ENCODE measurements at places on chromosomes 16 and 17. TPM values are rescaled to one million over a fixed set of nuclear protein-coding genes. Genes with fewer than 3 reads are reported as not detected.

DNA sequence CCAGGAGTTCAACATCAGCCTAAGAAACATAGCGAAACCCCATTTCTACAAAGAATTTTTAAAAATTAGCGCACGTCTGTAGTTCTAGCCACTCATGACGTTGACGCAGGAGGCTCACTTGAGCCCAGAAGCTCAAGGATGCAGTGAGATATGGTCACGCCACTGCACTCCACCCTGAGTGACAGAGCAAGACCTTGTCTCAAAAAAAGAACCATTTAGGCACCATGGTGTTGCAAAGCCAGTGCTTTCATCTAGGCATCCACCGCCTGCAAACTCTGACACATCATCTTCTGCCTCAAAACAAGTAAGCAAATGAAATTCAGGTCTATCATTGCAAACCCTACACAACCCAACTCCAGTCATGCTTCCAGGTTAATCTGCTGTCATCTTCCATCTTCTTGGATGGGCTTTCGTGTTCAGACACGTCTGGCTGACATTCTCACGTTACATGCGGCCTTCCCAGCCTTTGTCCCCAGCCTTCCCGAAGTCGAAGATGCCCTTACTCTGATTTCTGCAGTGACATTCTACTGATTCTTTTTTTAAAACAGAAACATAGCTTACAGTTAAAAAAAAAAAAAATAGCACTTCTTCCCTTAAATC lies 8.9 kb downstream of the ANKRD11 start:
- no peak for DNase-seq
- peaks cover 86% of the 10 kb centered on the region for H3K4me1 ChIP-seq
- no peak overlapping the region for H3K27ac ChIP-seq
- no peak overlapping the region for H3K4me3 ChIP-seq

- H3K4me3 ChIP-seq: no peak overlapping the region
- no peaks in the 10 kb centered on the region for H3K36me3 ChIP-seq
- H3K27ac ChIP-seq: no peak overlapping the region
- no peak for DNase-seq
- peaks cover 16% of the 10 kb centered on the region for H3K4me1 ChIP-seq
Observed at GRCh38 chr16:14490235-14490634, 139.8 kb downstream of the PARN start.

DNA sequence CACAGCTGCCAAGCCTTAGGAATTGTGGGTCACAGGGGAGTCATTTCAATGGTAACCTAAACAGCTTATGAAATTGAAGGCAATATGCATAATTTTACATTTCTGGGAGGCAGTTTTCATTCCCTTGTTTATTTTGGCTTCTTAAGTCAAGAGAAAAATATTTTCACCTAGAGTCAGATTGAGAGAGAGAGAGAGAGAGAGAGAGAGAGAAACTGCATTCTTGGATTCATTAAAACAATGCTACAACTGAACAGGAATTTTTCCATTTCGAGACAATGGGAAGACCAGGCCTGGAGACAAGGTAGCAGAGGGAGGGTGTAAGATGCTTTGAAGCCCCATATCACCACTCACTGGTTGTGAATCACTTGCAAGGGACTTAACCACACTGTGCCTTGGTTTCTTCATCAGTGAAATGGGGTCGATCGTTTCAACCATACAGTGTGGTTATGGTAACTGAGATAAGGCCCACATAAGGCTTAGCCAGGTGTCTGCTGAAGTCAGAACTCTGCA lies 224.7 kb upstream of the IRX3 start:
- H3K27ac ChIP-seq: no peak overlapping the region
- no peak for DNase-seq
- H3K4me1 ChIP-seq: no peaks in the 10 kb centered on the region
- H3K4me3 ChIP-seq: no peak overlapping the region
- no peaks in the 10 kb centered on the region for H3K36me3 ChIP-seq

- no peaks in the 10 kb centered on the region for H3K27me3 ChIP-seq
- no peak for DNase-seq
- H3K4me3 ChIP-seq: no peak overlapping the region
- H3K36me3 ChIP-seq: no peaks in the 10 kb centered on the region
- no peaks in the 10 kb centered on the region for H3K4me1 ChIP-seq
- H3K27ac ChIP-seq: no peak overlapping the region
Observed at GRCh38 chr17:79680318-79680695, 50.4 kb upstream of the ENPP7 start.

DNA sequence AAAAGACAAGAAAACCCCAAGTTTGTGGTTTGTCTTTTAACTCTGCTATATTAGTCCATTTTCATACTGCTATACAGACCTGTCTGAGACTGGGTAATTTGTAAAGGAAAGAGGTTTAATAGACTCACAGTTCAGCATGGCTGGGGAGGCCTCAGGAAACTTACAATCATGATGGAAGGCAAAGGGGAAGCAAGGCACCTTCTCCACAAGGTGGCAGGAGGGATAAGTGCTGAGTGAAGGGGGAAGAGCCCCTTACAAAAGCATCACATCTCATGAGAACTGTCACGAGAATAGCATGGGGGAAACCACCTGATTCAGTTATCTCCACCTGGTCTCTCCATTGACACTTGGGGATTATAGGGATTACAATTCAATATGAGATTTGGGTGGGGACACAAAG lies 13.5 kb upstream of the ADAM11 start:
- H3K4me3 ChIP-seq: no peak overlapping the region
- no peaks in the 10 kb centered on the region for H3K4me1 ChIP-seq
- no peak for DNase-seq
- H3K27me3 ChIP-seq: no peaks in the 10 kb centered on the region
- no peaks in the 10 kb centered on the region for H3K36me3 ChIP-seq
- H3K27ac ChIP-seq: no peak overlapping the region

- no peaks in the 10 kb centered on the region for H3K27me3 ChIP-seq
- no peak overlapping the region for H3K4me3 ChIP-seq
- DNase-seq: no peak
- no peaks in the 10 kb centered on the region for H3K36me3 ChIP-seq
Observed at GRCh38 chr16:77223184-77223583, 24.0 kb downstream of the SYCE1L start.

DNA sequence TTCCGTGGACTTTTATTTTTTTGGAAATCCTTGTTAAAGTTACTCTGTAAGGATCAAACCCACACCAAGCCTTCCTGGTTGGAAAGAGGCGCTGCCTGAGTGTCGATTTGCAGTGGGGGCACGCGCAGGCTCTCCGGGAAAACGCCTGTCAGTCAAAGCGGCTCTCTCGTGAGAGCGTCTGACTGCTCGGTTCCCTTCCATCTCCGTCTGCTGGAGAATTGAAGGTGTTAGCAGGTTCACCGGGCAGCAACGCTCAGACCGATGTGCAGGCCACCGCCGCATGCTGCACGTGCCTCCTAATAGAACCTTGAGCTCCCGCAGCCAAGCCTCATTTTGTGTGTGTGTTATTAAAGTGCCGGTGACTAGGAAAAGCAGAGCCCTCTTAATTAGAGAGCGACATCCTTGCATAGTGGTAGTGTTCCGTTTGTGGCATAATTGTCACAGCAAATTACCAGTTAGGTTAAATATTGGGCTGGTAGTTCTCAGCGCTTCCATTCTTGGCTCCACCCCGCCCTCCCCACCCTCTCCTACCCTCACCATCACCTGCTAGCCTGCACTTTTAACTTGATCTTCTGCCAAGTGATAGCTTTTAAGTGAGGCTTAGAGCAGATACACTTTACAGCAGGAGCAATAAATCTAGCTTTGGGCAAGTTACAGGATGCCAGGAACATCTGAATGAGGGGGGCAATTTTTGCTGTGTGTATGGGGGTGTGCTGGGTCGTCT lies 75.5 kb downstream of the RPA1 start:
- H3K27me3 ChIP-seq: peaks cover 36% of the 10 kb centered on the region
- H3K4me3 ChIP-seq: no peak overlapping the region
- H3K4me1 ChIP-seq: peaks cover 12% of the 10 kb centered on the region

DNA sequence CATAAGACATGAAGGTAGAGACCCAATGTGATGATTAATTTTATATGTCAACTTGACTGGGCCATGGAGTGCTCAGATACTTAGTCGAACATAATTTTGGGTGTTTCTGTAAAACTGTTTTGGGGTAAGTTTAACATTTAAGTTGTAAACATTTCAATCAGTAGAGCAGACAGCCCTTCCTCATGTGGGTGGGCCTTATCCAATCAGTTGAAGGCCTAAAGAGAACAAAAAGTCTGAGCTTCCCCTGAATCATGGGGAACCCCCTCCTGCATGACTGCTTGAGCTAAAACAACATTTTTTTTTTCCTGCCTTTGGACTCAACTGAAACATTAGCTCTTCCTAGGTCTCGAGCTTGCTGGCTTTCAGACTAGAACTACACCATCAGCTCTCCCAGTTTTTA lies 327.3 kb upstream of the SOX9 start:
- H3K27me3 ChIP-seq: no peaks in the 10 kb centered on the region
- DNase-seq: no peak
- H3K36me3 ChIP-seq: no peaks in the 10 kb centered on the region
- H3K27ac ChIP-seq: no peak overlapping the region

DNA sequence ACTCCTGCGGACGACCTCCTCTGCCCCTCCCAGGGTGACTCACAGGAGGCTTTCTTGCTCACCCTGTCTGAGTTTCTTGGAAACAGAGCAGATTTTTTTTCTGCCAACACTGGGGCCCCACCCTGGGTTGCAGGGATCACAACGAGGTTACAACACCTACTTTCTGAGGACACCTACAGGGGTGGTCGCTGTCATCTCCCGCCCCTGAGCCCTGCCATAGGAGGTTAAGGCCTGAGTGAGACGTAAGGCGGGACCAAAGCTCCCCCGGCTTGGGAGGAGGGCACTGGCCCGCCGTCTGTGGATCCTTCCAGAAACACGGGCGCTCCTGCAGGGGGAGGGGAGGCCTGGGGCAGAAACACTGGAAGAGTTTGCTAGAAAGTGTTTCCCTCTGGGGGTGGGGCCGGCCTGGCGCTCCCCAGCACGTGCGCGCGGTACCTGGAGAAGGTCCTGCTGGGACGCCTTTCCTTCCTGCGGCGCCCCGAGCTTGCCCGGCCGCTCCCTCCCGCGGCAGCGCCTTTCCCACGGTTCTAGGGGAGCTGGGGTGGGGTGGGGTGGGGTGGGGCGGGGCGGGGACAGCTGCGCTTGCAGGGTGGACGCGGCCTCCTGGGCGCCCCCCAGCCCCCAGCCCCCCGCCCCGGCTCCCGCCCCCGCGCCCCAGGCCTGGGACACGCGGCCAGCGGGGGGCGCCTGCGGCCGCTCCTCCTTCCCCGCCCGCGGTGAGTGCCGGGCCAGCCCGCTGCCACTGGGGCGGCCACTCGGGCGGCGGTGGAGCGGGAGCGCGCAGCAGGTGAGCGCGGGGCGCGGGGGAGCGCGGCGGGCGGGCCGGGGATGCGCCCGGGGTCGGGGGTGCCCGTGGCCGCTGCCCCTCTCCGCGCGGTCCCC lies 20.7 kb upstream of the ADCY7 start:
- peak overlapping the region; percentile 79 for H3K4me3 ChIP-seq
- DNase-seq: peak; percentile 66
- H3K4me1 ChIP-seq: peaks cover 25% of the 10 kb centered on the region
- H3K36me3 ChIP-seq: no peaks in the 10 kb centered on the region

DNA sequence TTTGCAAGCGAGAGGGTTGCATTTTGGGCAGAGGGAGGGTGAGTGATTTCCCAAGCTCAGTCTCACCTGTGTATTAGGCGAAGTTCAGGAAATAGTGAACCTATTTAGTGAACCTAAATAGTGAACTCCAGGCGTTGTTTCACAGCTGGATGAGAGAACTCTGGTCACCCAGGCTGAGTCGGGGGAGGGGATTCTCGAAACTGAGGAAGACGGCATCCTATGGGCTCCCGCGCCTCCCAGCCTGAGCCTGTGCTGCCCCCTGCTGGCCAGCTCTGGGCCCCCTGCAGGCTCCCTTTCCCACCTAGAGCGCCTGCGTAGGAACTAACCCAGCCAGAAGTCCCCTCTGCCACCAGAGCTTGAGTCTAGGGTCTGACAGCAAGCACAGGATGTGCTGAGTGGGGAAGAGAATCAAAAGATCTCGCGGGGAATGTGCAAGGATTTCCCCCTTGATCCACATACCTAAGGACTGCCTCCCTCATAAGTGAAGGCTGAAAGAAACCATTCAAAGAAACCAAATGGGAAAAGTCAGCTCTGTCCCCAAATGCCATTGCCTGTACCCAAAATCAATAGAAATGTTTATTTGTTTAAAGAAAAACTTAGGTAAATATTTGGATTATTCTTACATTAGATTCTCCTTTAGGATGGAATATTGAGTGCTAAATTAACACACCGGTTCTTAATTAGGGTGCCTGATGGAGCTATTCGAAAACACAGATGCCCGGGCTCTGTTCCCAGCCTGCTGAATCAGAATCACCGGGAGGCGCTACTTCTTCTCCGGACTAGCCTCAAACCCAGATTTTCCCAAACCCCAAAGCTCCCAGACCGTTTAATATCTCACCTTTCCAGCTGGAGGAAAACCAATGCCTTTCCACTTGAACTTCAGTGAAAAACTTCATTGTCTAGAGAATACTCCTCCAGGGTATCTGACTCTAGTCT lies 14.8 kb upstream of the MARVELD3 start:
- H3K4me1 ChIP-seq: peaks cover 5% of the 10 kb centered on the region
- H3K27me3 ChIP-seq: no peaks in the 10 kb centered on the region

DNA sequence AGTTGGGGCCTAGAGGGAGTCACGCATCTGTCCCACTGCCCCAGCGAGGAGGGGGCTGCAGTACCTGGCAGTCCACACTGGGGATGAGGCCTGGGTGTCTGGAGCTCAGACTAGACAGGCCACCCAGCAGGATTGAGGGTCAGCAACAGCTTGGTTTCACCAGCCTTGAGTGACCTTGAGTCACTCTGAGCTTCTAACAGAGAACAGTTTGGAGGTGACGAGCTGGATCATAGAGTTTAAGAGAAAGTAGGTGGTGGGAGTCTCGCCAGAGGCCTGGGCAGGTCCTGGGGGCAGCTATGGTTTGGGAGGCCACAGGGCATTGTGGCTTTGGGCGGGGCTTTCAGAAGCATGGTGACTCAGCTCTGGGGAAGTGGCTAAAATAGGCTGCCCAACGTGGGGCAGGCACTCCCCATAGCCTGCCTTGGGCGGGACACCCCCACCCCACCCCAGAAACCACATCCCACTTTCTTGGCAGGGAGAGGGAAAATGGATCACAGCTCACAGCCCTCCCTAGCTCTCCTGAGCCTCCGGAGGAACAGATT lies 20.5 kb downstream of the CDC42EP4 start:
- DNase-seq: no peak
- H3K27me3 ChIP-seq: no peaks in the 10 kb centered on the region
- no peak overlapping the region for H3K4me3 ChIP-seq
- H3K36me3 ChIP-seq: no peaks in the 10 kb centered on the region
- H3K4me1 ChIP-seq: peaks cover 25% of the 10 kb centered on the region

DNA sequence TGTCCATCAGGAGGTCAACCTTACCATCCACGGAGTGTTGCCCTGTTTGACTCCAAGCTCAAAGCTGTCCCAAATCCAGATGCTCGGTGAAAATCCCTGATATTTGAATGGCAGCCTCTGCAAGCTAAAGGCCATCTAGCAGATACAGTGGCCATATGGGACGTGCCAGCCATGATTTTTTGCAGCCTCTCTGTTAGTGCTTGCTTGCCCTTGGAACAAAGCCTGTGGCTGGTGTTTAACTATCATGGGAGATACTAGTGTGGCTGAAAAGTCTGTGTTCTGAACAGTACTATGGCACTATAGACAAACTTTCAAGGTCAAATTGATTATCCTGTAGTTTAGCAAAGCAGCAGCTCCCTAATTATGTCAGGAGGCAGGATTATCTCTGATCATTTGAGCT lies 214.3 kb downstream of the CDH13 start:
- no peaks in the 10 kb centered on the region for H3K27me3 ChIP-seq
- no peaks in the 10 kb centered on the region for H3K4me1 ChIP-seq
- no peak overlapping the region for H3K27ac ChIP-seq
- no peaks in the 10 kb centered on the region for H3K36me3 ChIP-seq
- no peak overlapping the region for H3K4me3 ChIP-seq
- no peak for DNase-seq

Gene SPNS1
- total RNA-seq: 44.3 TPM

Gene PYY
- total RNA-seq: not detected

Gene SLC38A8
- total RNA-seq: not detected

Gene SYNGR3
- total RNA-seq: 19.3 TPM

Gene PRSS21
- 6.6 TPM for total RNA-seq

Gene ABCC11
- total RNA-seq: 0.20 TPM

Gene HEXIM2
- 4.5 TPM for total RNA-seq

All from natural killer cell (primary cell).